ENCODE measurements at places on chromosomes 11 and 22.

- DNase-seq: no peak
These were observed 1.4 kb downstream of the PACSIN3 start for GRCh38 chr11:47184711-47185304.

DNA sequence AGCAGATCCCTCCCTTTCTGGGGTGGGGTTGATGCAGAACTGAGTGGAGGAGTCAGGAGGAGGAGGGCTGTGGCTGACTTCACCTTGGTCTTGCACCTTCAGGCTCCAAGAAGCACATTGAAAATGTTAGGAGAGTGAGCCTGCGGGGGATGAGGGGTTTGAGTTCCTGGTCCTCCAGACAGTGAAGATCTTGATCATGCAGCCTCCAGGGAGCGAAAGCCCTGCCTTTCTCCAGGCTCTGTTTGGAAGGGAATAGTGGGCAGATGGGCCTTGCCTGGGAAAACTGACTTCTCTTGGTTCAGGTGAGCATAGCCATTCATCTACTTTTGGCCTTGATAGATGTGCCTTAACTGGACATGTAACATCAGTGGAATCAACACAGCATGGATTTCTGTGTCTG, 267.6 kb upstream of the B3GAT1 start:
- DNase-seq: no peak

GRCh38 chr11:115925568-115926090, 421.4 kb upstream of the CADM1 start:
- DNase-seq: no peak

DNA sequence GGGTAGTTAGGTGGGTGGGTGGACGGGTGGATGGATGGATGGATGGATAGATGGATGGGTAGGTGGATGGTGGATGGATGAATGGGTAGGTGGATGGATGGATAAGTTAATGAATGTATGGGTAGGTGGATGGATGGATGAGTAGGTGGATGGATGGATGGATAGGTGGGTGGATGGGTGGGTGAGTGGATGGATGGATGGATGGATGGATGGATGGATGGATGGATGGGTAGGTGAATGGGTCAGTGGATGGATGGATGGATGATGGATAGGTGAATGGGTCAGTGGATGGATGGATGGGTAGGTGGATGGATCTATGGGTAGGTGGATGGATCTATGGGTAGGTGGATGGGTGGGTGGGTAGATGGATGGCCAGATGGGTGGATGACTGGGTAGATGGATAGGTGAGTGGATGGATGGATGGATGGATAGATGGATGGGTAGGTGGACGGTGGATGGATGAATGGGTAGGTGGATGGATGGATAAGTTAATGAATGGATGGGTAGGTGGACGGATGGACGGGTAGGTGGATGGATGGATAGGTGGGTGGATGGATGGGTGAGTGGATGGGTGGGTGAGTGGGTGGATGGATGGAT, 41.5 kb upstream of the RTL6 start:
- no peak for DNase-seq

- no peak for DNase-seq
These were observed 25.2 kb upstream of the OR8B8 start for GRCh38 chr11:124470561-124471227.

- no peak for DNase-seq
These were observed 34.2 kb upstream of the LMO1 start for GRCh38 chr11:8297781-8298440.

DNA sequence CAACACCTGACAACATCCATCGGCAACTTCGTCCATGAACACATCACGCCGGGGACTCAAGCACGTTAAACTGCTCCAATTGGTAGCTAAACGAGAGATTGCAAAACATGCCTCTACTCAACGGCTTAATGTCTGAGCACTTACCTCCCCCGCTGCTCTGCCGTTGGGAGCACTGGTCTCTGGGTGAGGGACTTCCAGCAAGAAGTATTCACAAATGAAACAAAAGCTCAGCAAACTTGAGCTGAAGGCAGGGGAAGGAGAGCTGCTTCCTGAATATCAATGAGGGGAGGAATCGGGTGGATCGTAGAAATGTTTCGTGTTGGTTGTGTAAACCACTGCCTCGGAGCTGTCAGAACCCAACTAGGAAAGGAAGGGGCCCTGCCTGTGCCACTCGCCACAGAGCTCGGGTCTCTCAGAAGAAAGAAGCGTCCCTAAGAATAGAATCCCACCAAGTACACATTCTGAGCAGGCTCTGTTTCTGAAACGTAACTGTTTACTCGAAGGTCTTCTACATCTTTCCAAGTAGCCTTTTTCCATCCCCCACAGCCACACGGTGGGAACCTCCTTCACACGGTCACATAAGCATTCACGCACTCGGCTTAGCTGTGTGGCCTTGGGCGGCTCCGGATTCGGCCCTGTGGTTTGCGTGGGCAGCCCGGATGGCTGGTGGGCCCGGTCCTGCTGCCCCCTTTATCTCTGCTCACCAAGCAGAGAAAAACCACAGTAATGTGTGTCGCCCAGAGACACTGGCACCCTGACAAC, at the start of gene MLC1:
TSS of gene MLC1 (minus strand) at position 216 of the 762 bp plus-strand sequence. CDS start 524 bp downstream, outside the sequence.
- DNase-seq: no peak

DNA sequence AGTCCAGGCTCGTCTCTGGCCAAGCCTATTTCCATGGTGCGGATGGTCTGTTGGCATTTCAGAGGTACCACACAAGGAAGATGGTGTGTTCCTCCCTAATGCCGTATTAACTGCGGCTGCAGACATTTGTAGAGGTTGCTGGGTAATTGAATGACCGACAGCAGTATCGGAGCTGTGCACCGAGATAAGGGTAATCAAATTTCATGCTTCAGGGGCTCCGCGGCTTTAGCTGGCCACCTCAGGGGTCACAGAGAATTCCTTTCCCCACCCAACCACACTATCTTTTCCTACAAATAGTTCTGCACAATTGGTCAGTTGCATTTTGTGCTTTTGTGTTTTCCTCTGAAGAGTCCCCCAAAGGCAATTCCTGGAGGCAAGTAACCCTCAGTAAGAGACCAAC, 297.4 kb downstream of the OPCML start:
- no peak for DNase-seq

DNA sequence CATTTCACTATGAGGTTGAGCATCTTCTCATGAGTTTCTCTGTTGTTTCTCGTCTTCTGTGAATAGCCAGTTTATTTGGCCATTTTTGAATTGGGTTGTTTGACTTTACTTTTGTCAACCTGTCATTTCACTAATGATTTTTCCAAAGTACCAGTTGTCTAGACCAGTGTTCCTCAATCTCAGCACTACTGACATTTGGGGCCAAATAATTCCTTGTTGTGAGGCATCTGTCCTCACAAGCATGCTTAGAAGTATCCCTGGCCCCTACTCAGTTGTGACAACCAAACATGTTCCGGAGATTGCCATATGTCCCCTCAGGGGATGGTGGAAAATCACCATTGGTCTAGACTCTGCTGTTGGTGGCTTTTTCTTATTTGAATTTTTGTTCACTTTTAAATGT, 87.7 kb upstream of the GNAZ start:
- DNase-seq: no peak

GRCh38 chr11:70397336-70397982, 870 bp upstream of the CTTN start:
- DNase-seq: no peak

- no peak for DNase-seq
These were observed 841 bp upstream of the TMPRSS13 start for GRCh38 chr11:117929916-117930570.

- no peak for DNase-seq
These were observed 43.6 kb downstream of the TSPAN18 start for GRCh38 chr11:44770401-44770800.

Measured in stimulated activated CD8-positive, alpha-beta memory T cell treated with anti-CD3 and anti-CD28 coated beads, Interleukin-15, amount 100 ng/mL, for 48 hours (primary cell).